ENCODE measurements at places on chromosomes 13 and 19.

- no peak for DNase-seq
These were observed 626.1 kb downstream of the DACH1 start for GRCh38 chr13:71240911-71241310.

DNA sequence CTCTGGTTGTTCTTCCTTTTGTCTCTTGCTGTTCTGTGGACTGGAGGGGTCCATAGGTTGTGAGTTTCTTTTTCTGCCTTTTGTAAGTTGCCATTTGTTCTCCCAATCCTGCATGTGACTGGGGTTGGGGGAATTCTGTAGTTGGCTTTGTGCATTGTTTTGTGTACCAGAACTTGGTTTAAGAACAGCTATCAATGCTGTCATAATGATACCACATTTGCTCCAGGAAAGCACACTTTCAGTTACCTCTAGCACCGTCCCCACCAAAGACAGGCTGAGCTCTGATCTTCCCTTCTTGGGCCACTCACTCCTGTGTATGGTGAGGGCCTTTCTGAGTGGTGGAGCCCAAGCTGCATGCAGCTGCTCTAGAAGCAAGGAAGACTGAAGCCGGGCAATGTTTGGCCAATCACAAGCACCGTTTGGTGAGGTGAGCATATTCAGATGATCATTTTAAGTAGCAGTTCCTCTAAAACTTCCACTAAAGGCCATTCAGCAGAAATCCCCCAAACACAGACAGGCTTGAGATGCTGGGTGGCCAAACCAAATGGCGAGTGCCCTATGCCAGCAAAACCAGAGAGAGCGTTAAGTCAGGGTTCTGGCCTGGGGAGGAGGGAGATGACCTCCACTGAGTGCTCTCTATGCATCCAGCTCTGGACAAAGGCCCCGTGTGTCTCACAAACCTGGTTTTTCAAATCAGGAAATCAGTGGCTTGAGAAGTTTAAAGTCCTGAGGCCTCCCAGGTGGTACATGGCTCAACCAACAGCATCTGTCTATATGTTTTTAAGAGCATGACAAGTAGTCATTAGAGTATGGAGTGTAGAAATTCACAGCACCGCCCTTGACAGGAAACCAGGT is 120.7 kb upstream of the SPATA13 start:
- no peak for DNase-seq

DNA sequence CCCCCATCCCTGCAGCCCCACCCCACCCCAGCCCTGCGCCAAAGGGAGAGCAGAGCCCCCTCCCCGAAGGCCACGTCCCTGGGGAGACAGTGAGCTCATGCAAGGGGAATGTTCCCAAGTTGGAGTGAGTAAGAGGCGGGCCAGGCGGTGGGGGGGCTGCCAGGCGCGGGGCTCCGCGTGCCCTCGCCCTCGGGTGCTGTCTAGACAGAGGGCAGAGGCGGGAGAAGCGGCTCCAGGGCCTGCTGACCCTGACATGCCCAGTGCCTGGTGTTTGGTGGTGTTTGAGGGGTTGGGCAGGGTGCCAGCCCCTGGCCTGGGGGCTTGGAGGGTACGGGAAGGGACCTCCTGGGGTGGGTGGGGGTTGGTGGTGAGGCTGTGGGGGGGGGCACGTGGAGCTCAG is 1.0 kb downstream of the FSTL3 start:
- peak; percentile 55 for DNase-seq

DNA sequence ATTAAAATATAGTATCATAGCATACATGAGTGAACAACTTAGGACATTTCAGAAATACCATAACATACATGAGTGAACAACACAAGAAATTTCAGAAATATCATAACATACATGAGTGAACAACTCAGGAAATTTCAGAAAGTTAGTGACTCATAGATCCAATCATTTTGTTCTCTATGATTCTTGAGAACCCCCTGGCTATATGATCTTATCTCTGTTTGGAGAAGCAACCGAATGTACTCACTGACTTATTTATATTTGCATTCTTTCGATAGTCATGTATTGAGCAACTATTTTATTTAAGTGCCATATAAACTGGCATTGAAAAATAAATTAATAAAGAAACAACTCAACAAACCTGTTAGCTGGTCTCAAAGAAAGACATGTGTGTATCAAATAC is 251.1 kb downstream of the EFNB2 start:
- DNase-seq: no peak

- DNase-seq: peak; percentile 56
These were observed 1937.6 kb downstream of the PCDH9 start for GRCh38 chr13:65292488-65292901.

DNA sequence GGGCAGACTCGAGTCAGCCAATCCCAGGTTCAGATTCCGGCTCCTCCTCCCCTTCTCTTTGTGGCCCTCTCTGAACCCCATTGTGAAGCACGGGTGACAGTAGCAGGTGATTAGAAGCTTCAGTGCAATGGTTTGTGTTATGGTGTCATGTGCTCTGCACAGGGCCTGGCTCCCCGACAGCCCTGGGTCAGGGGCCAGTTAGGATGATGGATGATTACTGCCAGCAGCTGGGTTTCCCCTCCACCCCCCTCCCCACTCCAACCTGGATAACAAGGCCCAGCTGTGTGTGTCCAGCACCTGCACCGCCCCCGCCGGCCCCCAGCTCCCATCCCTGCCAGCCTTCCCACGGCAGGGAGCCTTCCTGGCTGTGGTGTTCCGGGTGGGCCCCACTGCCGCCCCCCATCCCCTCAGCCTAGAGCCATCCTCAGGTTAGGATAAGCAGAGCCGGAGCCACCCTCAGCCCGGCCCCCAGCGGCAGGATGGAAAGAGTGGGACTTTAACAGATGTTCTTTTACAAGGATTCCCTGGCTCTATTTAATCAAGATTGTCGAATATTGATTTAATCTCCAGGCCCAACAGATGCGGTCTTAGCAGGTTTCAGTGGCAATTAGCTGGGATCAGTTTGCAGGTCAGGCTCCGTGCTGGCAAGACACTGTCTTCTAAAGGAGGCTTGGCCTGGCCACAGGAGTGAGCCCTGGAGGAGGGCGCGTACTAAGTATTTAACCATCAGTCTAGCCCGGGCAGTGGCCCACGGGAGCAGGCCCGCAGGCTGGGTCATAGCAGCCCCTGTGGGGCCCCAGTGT is 156.2 kb downstream of the SIPA1L3 start:
- DNase-seq: no peak

GRCh38 chr19:14409146-14410023 is 9.8 kb downstream of the DDX39A start:
- no peak for DNase-seq

DNA sequence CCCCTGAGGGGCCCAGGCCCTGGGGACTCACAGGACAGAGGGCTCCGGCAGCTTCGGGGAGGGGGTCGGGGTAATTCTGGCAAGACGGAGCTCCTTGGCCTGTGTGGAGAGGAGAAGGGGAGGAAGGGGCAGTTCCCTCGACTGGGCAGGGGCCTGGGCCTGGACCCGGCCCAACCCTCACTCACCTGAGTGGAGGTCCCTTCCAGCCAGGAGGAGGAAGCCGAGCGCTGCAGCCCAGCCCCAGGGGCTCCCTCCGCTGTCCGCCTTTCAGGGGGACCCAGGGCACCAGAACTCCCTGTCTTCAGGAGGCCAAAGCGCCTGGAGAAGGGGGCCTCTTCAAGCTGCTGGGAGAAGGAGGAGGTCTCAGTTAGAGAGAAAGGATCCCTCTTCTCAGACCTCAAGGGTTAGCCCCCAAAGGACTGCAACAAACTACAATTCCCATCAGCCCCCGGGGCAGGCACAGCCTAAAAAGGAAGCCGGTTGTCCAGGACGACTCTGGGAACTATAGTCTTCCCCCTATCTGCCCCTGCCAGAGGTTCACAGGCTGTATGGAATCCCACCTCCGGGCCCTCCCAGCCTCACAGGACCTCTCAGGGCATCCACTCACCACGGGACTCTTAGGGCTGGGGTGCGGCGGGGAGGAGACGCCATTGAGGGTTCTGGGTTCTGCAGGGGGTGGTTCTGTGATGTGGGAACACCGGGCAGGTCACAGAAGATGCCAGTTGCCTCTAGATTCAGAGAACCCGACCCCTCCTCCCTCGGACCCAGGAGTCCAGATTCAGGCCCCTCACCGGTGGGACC is 19.8 kb downstream of the EPS8L1 start:
- no peak for DNase-seq

- no peak for DNase-seq
These were observed 2.4 kb upstream of the ARGLU1 start for GRCh38 chr13:106570299-106570852.

DNA sequence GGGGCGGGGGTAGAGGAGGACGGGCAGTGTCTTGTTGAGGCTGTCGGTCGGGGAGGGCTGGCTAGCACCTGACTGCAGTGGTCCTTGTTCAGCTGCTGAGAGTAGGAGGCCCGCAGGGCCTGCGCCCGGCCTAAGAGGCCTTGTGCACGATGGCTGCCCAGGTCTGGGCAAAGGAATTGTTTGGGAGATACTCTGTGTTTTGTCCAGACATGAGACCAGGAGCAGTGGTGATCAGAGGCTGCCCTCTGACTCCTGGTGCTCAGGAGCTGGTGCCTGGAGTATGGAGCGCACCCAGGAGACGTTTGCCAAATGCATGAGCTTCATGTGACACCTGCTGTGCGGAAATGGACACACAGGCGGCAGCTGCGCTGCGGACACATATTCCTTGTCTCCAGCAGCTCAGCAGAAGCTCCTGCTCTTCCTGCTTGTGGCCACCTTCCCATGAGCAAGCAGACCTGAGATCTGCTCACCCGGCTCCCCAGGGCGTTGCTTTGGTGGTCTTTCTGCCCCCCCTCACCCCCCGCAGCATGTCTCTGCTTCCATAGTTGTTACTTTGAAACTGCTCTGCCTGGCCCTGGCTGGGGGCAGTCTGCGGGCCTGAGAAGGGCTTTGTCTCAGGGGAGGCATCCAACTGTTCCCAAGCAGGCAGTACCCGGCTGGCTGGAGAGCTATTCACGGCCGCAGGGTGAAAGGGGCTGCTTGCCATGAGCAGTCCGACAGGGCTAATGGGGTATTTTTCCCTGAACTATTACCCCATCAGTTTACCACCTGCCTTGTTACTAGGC is 163.9 kb downstream of the TEX29 start:
- DNase-seq: no peak

GRCh38 chr13:99197117-99197651 is 3.5 kb upstream of the UBAC2 start:
- no peak for DNase-seq

GRCh38 chr19:50433201-50434180 is 799 bp downstream of the MYBPC2 start:
- no peak for DNase-seq

DNA sequence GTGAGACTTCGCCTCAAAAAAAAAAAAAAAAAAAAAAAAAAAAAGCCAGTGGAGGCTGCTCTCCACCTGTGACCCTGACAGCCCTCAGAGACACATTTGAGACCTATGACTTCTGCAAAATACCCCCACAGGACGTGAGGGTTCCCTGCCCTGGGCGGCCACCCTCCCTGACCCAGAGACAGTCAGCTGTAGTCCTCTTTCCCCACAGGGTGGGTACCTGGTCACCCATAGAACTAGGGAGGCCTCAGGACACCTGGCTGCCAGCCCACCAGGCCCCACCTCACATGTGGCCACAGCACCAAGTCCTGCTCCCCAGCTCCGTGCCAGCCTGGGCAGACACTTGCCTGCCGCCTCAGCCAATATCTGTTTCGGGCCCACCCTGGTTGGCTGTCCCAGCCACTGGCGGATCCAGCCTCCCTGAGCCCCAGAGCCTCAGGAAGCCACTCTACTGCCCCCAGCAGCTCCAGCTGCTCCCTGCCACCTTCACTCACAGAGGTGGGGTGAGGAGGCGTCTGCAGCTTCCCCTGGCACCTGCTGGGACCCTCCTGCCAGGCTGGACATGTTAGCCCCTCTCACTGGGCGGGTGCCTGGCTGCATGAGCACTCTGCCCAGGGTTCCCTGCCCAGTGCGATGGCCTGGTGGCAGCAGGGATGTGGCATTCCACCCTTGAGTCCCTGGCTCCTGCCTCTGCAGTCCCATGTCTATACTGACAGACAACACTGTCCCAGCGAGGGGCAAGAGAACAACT is 6.9 kb downstream of the MKNK2 start:
- DNase-seq: no peak

DNA sequence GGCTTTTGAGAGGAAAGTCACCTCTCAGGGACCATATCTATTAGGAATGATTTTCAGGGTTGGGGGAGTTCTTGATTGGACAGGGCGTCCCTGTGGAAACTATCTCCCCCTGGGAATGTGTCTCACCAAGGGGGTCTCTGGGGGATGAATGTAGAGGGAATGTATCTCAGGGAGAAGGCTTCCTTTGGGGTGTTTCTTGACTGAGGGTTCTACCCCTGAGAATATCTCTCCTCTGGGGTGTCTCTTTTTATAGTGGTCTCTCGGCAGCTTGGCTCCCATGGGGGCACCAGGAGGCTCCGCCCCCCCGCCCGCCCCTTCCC is 1.0 kb downstream of the RTBDN start:
- DNase-seq: no peak

GRCh38 chr19:17548145-17548544 is 7.3 kb upstream of the COLGALT1 start:
- DNase-seq: no peak

DNA sequence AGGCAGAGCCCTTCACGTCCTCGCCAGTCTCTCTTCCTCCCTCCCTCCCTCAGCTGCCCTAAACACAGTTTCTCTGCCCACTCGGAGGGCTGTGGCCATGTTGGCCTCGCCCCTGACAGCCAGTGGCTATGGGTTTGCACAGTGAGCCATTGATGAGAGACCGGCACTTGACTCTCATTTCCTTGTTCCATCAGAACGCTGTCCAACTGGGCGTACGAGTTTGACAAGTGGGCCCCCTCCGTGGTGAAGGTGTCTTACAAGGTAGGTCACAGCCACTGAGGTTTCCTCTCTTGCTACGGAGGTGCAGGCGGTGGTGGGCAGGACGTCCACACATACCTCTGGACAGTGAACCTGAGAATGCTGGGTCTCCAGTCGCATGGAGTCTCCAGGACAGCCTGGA is 57.9 kb downstream of the SMARCA4 start:
- no peak for DNase-seq

GRCh38 chr19:1864480-1865171 is 1.2 kb upstream of the KLF16 start:
- DNase-seq: no peak

- no peak for DNase-seq
These were observed 5.3 kb downstream of the PTBP1 start for GRCh38 chr19:802498-803098.

DNA sequence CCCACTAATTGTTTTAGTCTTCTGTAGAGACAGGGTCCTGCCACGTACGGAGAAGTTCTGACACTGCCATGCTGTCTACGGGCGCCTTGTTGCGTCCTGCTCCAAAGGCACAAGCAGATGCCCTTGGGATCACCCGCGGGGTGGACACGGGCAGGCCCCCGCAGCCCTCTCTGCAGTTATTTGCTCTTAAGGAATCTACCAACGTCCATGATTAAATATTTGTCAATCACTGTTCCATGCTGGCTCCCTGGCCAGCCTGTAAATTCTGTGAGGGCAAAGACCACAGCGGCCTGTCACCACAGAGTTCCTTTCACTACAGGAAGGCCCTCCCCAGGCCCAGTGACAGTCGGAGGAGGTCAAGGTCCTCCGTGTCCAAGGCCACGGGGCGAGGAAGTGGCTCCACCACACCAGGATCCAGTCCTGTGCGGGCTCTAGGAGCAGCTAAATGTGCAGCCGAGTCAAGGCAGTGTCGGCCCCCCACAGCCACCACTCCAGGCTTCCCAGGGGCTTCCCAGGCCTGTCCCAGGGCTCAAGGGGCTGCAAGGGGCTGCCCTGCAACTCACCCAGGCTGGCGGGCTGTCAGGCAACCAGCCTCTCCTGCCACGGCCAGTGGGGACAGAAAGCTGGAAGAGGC is 2.1 kb downstream of the RNF126 start:
- no peak for DNase-seq

- no peak for DNase-seq
These were observed 230.8 kb downstream of the POU4F1 start for GRCh38 chr13:78372581-78372980.
